Stimulated activated CD4-positive, alpha-beta T cell treated with anti-CD3 and anti-CD28 coated beads, Interleukin-12 subunit alpha, Interleukin-12 subunit beta, amount 100 ng/mL, for 4 hours (primary cell): ENCODE measurements at places on chromosomes 6 and 20.

DNA sequence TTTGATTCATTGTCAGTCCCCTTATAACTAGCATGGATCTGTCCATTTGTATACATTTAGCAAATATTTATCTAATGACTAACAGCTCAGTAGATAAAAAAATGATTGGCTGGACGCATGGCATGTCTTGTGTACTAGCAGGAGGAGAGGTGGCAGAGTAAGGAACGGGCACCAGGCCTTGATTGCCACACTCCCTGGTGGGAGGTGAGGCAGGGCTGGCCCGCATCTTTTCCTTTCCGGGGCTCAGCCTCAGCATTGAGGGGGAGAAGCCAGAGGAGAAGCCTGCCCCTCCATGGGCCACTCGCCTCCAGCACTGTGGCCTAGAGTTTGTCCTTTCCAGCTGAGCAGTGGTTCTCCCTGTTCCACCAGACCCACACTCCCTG, 84.9 kb upstream of the TMEM181 start:
- DNase-seq = no peak

- no peak for DNase-seq
Measured at GRCh38 chr6:18693881-18694280, 306.7 kb downstream of the RNF144B start.

DNA sequence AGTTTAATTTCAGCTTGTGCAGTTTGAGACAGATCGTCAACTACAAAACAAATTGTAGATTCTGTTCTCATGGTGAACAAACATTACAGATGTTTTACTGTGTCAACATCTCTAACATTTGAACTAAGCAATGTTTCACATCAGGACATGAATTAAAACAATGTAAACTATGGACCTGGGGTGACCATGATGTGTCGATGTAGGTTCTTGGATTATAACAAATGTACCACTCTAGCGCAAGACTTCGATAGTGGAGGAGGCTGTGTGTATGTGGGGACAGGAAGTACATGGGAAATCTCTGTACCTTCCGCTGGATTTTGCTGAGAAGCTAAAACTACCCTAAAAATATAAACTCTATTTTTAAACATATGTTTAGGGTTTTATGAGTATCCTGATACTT, 17.1 kb downstream of the HIVEP2 start:
- DNase-seq = no peak

- no peak for DNase-seq
Measured at GRCh38 chr6:129605967-129606366, 104.0 kb downstream of the ARHGAP18 start.

- DNase-seq = no peak
Measured at GRCh38 chr6:150091476-150091875, 22.6 kb upstream of the ULBP3 start.

GRCh38 chr20:1467082-1467354, 369 bp upstream of the NSFL1C start:
- no peak for DNase-seq

DNA sequence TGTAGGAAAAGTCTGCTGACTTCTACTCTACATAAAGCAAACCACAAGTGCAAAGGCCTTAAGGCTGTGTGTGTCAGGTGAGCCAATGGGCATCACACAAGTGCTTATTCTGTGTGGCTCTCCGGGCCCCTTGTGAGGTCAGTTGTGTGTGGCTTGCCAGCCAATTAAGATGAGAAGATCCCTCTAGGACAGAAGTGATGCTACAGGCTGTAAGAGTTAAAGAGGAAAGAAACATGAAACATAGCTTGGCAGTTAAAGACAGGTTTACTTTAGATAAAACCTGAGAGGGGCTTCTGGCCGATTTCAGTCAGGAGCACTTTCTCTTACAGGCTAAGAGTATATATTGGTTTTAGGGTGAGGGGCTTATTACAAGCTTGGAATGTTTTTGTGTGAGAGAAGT, 242.4 kb downstream of the NFATC2 start:
- DNase-seq = no peak

DNA sequence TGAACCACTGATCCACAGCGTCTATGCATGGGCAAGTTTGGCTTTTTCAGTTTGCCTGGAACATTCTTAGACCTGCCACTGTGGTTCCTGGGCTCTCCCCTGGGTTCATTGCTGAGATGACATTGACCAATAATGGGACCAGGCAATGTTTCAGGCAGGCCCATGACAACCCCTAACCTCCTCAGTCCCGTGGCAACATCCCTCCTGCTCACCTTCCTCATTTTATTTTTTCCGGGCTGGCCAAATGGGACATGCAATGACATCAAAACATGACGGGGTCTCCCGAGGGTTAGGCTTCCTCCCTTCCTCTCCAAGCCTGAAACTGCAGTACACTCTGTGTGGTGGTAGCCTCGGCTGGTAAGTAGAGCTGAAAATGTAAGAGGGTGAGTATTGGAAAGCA, 234.0 kb upstream of the RREB1 start:
- DNase-seq = no peak

DNA sequence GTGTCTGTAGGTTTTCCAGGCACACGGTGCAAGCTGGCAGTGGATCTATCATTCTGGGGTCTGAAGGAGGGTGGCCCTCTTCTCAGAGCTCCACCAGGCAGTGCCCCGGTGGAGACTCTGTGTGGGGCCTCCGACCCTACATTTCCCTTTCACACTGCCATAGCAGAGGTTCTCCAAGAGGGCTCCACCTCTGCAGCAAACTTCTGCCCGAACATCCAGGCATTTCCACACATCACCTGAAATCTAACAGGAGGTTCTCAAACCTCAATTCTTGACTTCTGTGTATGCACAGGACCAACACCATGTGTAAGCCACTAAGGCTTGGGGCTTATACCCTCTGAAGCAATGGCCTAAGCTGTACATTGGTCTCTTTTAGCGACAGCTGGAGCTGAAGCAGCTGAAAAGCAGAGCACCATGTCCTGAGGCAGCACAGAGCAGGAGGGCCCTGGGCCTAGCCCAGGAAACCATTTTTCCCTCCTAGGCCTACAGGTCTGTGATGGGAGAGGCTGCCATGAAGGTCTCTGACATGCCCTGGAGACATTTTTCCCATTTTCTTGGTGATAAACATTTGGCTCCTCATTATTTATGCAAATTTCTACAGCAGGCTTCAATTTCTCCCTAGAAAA, 253.3 kb downstream of the ERMARD start:
- no peak for DNase-seq

DNA sequence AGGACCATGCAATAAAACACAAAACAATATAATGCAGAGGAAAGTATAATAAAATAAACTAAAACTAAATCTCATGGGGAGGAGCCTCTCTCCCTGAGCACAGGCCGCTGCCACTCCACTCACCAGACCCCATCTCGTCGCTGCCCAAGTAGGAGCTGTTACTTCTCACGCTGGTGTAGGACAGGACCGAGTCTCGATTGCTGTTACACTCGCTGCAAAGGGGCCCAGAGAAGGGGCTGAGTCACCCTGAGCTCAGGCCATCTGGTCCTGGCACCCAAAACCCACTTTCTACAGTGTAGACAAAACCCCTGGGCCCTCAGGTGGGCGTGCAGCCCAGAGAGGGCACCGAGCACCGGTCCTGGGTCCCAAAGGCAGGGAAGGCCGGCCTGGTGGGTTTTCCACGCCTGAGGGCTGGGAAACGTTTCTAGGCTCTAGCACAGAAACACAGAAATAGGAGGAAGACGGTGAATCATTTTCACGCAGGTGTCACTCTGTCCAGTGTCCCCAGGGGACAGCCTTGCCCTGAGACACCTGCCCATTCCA, 183.4 kb downstream of the PREX1 start:
- no peak for DNase-seq

GRCh38 chr6:3749977-3750316, 1.6 kb downstream of the PXDC1 start:
- DNase-seq = no peak

GRCh38 chr6:45923831-45924391, 91.7 kb downstream of the CLIC5 start:
- peak; percentile 3 for DNase-seq

- no peak for DNase-seq
Measured at GRCh38 chr6:30497714-30498113, 8.4 kb downstream of the HLA-E start.

- no peak for DNase-seq
Measured at GRCh38 chr6:18577491-18577890, 190.3 kb downstream of the RNF144B start.

DNA sequence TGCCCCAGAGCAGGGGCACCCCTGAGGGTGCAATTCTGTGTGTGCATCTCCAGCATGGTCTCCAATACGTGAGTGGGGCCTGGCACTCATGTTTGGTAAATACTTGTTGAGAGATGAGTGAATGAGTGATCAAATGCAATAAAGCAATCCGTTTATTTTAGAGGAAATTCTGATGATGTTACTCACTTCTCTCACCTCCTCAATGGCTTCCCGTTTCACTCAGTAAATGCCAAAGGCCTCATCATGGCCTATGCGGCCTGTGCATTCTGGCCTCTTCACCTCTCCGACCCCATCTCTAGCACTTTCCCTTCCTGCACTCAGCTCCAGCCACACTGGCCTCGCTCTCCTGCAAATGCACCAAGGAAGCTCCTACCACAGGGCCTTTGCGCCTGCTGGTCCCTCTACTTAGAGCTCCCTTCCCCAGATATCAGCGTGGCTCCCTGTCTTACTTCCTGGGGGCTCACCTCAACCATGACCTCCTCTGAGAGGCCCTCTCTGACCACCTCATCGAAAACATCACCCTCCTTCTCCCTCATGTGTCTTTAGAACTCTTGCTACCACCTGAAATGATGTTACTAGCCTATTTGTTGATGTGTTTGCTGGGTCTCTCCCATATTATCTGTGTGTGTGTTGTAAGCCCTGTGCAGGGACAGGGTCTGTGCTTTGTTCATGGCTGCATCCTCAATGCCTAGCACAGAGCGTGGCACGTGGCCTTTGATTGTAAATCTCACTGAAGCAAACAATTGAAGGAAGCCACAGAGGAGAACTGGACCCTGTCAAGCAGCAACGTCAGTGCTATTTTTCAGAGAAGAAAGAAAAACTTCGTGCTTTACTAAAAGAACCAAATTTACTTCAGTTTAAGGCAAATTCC, 42.6 kb downstream of the RAB44 start:
- DNase-seq = no peak

DNA sequence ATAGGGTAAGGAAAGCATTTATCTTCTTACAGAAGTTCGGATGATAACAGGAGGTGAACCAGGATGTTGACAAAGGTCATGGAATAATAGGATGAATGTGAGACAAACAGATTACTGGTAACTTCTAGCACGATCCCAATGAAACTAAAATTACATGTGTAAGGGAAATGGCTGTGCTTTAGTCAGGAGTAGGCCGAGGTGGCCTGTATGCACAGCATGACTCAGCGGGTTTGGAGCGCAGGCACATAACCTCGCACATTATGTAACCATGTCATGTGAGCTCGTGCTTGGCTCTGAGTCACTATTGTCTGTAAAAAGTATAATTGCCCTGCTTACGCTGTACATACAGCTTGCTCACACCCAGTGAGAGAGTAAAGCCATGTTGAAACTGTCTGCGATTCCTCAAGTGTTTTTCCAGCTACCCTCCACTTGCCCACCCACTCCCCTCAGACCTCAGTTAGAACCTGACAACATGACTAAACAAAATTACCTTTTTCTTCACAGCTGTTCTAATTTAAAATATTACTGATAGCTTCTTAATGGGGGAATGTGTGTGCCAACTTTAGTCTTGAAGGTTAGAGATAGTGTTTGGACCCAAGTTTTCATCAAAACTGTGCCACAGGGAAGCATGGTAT, 8.2 kb downstream of the CYB5R4 start:
- no peak for DNase-seq

DNA sequence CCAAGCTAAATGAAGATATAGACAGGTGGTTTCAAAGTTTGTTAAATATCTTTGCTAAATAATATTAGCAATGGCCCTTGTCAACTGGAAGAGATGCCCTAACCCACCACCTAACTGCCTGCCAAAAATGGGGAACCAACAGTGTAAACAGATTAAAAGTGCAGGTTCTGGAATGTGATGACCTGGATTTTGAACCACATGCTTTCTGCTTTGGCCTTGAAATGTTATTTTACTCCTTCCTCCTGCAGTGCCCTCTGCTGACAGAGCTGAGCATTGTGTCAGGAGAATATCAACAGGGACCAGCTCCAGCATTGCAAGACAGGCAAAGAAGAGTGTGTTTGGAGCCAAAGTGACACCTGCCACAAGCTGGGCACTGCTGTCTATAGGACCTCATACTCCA, 226.6 kb downstream of the MYLK4 start:
- DNase-seq = no peak

- DNase-seq = no peak
Measured at GRCh38 chr20:50883856-50884255, 47.4 kb downstream of the ADNP start.

- DNase-seq = no peak
Measured at GRCh38 chr6:29708432-29709179, 14.6 kb upstream of the HLA-F start.

- no peak for DNase-seq
Measured at GRCh38 chr6:101393251-101393828, at the start of gene GRIK2. Gene GRIK2 (plus strand): TSS chr6:101393708.

- DNase-seq = peak; percentile 46
Measured at GRCh38 chr6:31541059-31541657, 645 bp downstream of the DDX39B start.

GRCh38 chr6:113873043-113873667, 16.0 kb downstream of the MARCKS start:
- DNase-seq = no peak

GRCh38 chr6:160464744-160465143, 116.6 kb downstream of the SLC22A3 start:
- DNase-seq = no peak

GRCh38 chr6:88031550-88031949, 16.1 kb upstream of the SPACA1 start:
- DNase-seq = no peak
